Kidney (tissue), 22 donors: ENCODE measurements at places on chromosomes 5 and 9. TPM values are rescaled to one million over a fixed set of nuclear protein-coding genes. Genes with fewer than 3 reads are reported as not detected.

The SPATA6L gene
- 1.5 TPM for polyA plus RNA-seq

The CTXN3 gene
- polyA plus RNA-seq = 79.2 TPM

GRCh38 chr9:86664603-86665002 lies 282.7 kb downstream of the GAS1 start:
- DNase-seq = no peak
- H3K36me3 ChIP-seq = no peaks in the 10 kb centered on the region
- H3K4me1 ChIP-seq = no peaks in the 10 kb centered on the region
- no peak overlapping the region for H3K4me3 ChIP-seq
- no peaks in the 10 kb centered on the region for H3K27me3 ChIP-seq

DNA sequence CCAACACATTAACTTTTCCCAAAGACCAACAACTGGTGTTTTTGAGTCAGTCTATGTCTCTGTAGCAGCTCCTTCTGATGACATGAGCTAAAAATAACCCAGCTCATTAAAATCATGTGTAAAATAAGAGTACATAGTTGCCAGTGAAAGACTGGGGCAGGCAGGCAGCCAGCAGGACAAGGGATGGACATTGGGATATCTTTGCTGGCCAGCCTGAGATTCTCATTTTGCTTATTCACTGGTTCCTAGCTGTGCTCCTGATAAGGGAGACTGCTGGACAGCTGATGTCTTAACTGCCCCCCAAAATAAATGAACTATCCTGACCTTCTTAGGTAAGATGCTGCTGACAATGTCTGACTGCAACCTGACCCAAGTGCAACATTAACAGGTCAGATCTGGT lies 33.9 kb downstream of the EPB41L4B start:
- no peaks in the 10 kb centered on the region for H3K36me3 ChIP-seq
- no peak overlapping the region for H3K4me3 ChIP-seq
- DNase-seq = no peak

GRCh38 chr9:13140843-13141592 lies 138.5 kb downstream of the MPDZ start:
- no peak overlapping the region for H3K4me3 ChIP-seq
- H3K36me3 ChIP-seq = peaks cover 3% of the 10 kb centered on the region
- peaks cover 4% of the 10 kb centered on the region for H3K4me1 ChIP-seq
- no peak overlapping the region for H3K27ac ChIP-seq

GRCh38 chr5:156543348-156544145 lies 216.6 kb downstream of the SGCD start:
- no peaks in the 10 kb centered on the region for H3K36me3 ChIP-seq
- no peak overlapping the region for H3K4me3 ChIP-seq
- no peak for DNase-seq
- no peaks in the 10 kb centered on the region for H3K27me3 ChIP-seq

- no peak overlapping the region for H3K4me3 ChIP-seq
- H3K27ac ChIP-seq = no peak overlapping the region
- DNase-seq = no peak
- H3K4me1 ChIP-seq = no peaks in the 10 kb centered on the region
- H3K36me3 ChIP-seq = no peaks in the 10 kb centered on the region
- H3K27me3 ChIP-seq = no peaks in the 10 kb centered on the region
These were observed 550.9 kb downstream of the RAB3C start for GRCh38 chr5:59133764-59134261.

DNA sequence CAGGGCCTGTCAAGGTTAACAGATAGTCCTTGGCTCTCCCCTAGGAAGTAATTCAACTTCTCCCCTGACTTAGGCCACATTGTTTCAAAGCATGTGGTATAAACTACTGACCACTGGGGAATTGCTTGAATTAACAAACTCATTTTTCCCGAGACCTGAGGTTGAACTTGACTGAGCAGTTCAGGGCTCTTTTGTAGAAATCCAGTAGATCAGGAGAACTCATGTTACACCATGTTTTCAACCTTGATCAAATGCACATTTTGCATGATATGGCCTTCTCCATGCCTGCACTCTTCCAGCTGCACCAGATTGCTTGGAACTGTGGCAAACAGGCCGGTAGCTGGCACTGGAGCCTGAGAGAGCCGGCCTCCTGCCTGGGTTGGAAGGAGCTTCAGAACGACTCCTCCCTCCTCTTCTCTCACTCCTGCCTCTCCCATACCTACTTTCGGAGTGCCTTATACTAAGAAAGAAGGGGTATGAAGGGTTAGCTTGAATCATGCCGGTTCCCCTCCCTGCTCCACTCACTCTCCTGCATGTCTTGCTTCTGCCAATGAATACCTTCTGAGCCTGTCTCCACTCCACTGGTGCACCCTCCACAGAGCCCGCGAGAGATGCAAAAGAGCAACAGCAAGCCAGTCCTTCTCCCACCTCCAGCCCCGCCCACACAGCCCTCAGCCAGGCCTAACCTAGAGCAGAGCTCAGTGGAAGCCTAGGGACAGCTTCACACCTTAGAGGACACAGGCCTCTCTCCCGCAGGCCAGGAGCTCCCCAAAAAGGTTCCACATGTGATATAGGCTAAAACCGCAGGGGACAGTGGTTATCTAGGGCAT lies 159.4 kb downstream of the MACROH2A1 start:
- peaks cover 4% of the 10 kb centered on the region for H3K4me1 ChIP-seq
- H3K4me3 ChIP-seq = no peak overlapping the region
- peak; percentile 23 for DNase-seq
- no peaks in the 10 kb centered on the region for H3K36me3 ChIP-seq

DNA sequence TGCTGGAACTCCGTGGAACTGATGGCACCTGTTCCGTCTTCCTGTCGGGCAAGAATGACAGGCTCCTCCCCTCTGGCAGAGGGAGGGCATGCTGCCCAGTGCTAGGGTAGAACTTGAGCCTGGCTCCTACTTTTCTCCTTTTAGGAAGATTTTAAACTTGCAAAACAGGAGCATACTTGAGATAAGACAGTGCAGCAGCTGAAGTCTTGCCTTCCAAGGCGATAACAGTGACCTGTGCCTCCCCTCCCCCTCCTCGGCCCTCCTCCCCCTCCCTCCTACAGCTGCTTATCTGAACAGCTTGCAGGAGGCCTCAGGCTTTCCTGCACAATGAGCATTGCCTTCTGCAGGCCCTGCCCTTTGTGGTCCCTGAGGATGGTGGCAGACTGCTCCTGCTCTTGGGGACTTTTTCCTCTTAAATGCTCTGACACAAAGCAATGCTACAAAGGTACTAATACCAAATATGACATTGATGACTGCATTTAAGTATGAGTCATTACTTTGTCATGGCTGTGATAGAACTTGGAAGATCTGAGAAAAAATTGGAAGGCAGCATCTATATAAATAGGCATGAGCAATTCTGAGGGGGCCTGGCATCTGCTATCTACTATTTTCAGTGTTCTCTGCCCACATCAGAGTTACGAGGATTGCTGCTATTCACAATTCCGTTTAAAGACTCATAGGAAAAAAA lies 2.0 kb downstream of the GADD45G start:
- H3K4me3 ChIP-seq = peak overlapping the region; percentile 68
- H3K4me1 ChIP-seq = no peaks in the 10 kb centered on the region
- DNase-seq = peak; percentile 80
- H3K27me3 ChIP-seq = no peaks in the 10 kb centered on the region
- no peaks in the 10 kb centered on the region for H3K36me3 ChIP-seq

DNA sequence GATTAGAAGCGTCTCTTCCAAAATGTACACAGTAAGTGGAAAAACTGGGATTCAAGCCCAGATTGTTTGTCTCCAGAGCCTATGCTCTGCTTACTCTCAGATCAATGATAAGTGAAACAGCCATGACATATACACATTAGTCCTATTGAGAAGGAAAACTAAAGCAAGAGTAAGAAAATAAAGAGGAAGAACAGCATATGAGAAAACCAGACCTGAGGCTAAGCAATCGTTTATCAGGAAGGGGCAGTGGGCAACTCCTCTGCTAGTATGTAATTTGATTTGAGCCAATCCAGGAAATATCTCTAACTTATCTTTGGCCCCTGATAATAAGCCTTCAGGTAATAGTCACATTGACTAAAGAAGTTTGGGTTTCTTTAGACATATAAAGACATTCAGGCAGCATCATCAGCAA lies 789.9 kb upstream of the C9orf72 start:
- H3K4me1 ChIP-seq = no peaks in the 10 kb centered on the region
- H3K27ac ChIP-seq = no peak overlapping the region
- H3K4me3 ChIP-seq = no peak overlapping the region
- no peaks in the 10 kb centered on the region for H3K36me3 ChIP-seq

- H3K4me1 ChIP-seq = no peaks in the 10 kb centered on the region
- H3K27ac ChIP-seq = no peak overlapping the region
- no peak overlapping the region for H3K4me3 ChIP-seq
- no peaks in the 10 kb centered on the region for H3K27me3 ChIP-seq
These were observed 33.3 kb upstream of the ABCA1 start for GRCh38 chr9:104961238-104961637.

DNA sequence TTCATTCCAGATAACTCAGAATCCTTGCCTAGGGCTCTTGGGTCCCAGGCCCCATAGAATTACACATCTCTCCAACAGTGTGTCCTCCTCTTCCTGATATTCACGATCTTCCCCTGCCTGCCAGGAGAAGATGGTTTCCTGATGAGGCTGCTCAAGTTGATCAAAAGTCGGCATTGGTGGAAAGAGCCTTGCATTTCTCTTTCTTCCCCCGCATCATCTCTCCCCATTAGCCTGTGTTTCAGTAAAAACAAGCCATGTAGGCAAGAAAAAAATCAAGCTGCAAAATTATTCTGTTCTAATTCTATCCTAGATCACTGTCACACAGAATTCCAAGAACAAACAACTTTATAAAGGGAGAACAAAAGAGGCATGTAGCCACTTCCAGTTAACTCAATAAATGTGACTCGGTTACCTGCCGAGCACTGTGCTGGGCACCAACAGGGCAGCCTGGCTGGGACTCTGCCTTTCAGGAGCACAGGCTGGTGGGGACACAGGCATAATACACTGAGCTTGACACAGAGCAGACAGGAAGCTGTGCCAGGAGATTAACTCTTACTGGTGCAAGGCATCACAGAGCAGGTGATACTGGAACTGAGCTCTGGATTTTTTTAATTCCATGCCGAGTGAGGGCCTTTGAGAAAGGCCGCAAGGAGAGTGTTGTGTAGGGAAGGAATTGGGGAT lies 25.6 kb downstream of the TMOD1 start:
- H3K4me1 ChIP-seq = no peaks in the 10 kb centered on the region
- no peak overlapping the region for H3K27ac ChIP-seq
- no peak overlapping the region for H3K4me3 ChIP-seq
- DNase-seq = no peak
- H3K36me3 ChIP-seq = no peaks in the 10 kb centered on the region

- no peaks in the 10 kb centered on the region for H3K36me3 ChIP-seq
- H3K27ac ChIP-seq = no peak overlapping the region
- no peak overlapping the region for H3K4me3 ChIP-seq
- no peaks in the 10 kb centered on the region for H3K4me1 ChIP-seq
These were observed 2308.8 kb upstream of the ACO1 start for GRCh38 chr9:30075451-30076199.

GRCh38 chr9:2676466-2676865 lies 40.8 kb upstream of the KCNV2 start:
- H3K36me3 ChIP-seq = no peaks in the 10 kb centered on the region
- no peaks in the 10 kb centered on the region for H3K4me1 ChIP-seq
- no peak overlapping the region for H3K4me3 ChIP-seq
- no peak for DNase-seq
- no peak overlapping the region for H3K27ac ChIP-seq

DNA sequence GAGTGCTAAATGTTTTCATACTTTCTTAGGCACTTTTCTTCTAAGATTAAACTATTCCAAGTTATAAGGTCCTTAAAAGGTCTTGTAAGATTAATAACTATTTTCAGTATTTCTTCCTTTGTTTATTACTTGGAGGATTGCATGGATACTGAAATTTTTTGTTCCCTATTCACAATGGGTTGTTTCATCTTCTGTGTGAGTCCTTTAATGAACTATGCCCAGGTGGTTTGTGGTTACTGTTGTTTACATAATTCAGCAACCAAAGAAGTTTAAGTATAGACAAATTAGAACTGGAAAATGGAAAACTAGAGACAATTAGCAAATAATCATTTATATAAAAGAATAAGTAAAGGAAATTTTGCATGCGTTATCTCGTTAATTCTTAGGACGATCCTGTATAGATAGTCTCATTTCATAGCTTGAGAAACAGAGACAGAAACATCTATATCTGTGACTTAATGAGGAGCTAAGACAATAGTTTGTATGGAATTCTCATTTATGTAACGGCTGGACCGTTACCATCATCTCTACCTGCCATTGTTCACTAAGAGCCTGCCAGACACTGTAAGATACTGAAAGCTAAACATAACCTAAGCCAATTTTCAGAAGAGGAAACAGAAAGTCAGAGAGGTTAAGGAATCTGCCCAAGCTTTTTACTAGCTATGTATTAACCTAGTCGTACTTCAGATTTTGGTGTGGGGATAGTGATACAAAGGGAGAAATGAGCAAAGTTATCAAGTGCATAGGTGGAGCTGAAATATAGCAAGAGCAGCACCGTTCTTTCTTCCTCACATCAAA lies 148.2 kb downstream of the PAM start:
- no peak overlapping the region for H3K4me3 ChIP-seq
- no peak for DNase-seq
- no peak overlapping the region for H3K27ac ChIP-seq
- no peaks in the 10 kb centered on the region for H3K27me3 ChIP-seq
- H3K36me3 ChIP-seq = no peaks in the 10 kb centered on the region

GRCh38 chr5:105903069-105903468 lies 1767.7 kb downstream of the EFNA5 start:
- no peaks in the 10 kb centered on the region for H3K36me3 ChIP-seq
- no peak overlapping the region for H3K4me3 ChIP-seq
- no peaks in the 10 kb centered on the region for H3K4me1 ChIP-seq
